ENCODE measurements at places on chromosomes 11 and 22.

- peak; percentile 5 for DNase-seq
Observed at GRCh38 chr22:19896665-19897355, 42.1 kb upstream of the GNB1L start.

- DNase-seq, result no peak
Observed at GRCh38 chr11:748007-748359, 719 bp downstream of the TALDO1 start.

- no peak for DNase-seq
Observed at GRCh38 chr11:129814244-129815014, 1.2 kb upstream of the TMEM45B start.

- DNase-seq, result no peak
Observed at GRCh38 chr11:34997952-34998528, 81.6 kb downstream of the PDHX start.

DNA sequence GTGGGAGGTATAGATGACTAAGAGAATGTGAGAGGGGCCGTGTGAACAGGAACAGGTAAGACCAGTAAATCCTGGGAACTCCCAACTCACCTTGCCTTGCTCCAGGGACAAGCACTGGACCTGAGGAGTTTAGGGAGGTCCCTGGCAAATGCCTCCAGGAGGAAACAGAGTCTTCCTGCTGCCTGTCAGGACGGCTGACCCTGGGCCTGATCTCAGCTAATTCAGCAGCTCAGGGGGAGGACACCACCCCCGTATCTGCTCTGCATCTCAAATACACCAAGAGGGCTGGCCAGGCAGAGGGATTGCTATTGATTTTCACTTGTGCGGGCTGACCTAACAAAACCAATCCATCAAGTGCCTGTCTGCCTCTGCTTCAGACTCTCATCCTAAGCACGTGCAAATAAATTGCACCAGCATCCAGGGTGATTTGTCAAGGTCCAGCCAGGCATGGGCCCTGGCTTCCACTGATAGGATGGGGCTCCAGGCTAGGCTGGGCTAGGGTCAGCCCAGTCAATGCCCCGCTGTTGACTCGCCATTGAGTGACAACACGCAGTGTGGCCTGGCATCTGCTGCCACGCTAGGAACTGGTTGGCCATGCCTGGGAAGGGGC, 20.3 kb downstream of the UQCR10 start:
- no peak for DNase-seq

- DNase-seq, result no peak
Observed at GRCh38 chr11:1353383-1354124, 36.2 kb upstream of the BRSK2 start.

DNA sequence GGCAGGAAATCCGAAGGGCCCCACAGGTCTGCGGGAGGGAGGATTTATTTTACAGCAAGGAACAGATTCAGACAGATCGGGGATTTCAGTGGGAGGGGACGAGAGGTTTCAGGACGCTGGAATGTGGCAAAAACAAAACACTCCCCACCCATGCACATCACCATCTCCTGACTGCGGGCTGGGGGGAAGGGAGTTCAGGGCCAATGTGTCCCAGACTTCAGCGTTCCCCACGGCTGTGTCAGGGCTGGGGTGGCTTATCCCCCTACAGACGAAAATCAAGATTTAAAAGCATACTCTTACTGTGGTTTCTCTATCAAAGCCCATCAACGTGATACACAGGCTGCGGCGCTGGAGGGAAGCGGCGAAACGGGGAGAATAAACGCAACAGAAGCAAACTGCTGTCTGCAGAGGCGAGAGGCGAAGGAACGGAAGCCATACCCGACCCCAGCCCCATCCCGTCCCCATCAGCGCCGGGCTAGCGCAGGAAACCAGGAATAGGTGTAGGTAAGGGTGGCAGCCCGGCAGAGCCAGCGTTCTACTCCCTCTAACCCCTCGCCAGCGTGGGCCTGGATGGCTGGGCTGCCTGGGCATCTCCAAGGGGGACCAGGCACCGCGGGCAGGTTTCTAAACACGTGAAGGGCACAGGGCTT, 2.7 kb downstream of the TENM4 start:
- DNase-seq, result peak; percentile 35

DNA sequence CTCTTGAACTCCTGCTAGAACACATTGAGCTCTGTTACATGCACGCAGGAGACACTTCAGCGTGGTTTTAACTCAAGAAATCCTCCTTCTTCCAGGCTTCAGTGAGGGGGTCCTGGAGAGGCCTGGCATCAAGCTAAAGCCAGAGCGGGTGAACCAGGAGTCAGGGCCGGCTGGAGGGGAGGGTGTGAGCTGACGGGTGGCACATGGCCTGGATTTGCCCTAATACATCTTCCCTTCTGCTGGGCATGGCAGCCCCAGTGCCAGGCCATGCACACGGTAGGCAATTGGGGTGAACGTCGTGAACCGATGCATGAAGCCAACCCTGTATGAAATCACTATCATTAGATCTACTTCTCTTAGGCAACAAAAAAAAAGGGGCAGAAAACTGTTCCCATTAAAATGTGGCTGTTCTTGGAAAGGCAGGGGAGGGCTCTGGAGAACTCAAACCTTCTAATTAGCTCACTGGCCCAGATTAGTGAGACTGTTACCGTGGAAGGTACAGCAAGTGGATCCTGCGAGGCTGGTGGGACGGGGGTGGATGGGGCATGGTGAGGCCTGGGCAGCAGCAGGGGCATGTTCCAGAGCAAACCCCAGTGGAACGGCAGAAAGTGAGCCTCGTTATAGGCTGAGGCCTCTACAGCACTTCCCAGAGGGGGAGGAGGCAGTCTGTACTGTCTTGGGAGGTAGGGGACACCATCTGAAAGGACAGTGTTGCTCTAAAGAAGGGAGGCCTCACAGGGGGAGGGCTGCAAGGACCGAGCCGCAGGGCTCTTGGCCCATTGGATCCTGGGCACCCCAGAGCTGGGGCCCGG, 10.6 kb downstream of the IFT27 start:
- DNase-seq, result no peak

Measured in kidney glomerular epithelial cell (primary cell).